ENCODE measurements at places on chromosomes 11 and 22. TPM values are rescaled to one million over a fixed set of nuclear protein-coding genes. Genes with fewer than 3 reads are reported as not detected.

Gene MMP27
- not detected for total RNA-seq

- H3K27ac ChIP-seq = no peak overlapping the region
- H3K4me3 ChIP-seq = no peak overlapping the region
- H3K4me1 ChIP-seq = no peaks in the 10 kb centered on the region
- no peak for DNase-seq
- no peaks in the 10 kb centered on the region for H3K36me3 ChIP-seq
Observed at GRCh38 chr11:11607772-11608171, 14.0 kb downstream of the GALNT18 start.

DNA sequence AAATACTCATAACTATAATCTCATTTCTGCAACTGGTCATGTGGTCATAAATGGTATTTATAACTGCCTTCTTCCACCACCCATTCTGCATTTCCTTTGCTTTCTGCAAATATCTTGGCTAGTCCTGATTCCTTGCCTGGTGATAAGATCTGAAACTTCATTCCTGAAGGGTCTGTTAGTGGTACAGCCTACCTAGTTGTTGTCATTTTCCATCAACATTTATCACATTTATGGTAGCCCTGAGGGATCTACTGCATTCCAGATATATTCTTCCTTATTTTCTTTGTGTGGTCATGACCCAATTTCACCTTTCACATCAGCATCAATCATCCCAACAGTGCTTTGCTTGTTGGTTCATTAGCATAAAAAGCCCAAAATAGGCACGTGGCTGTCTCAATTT is 50.1 kb downstream of the DDX6 start:
- no peak overlapping the region for H3K27ac ChIP-seq
- no peaks in the 10 kb centered on the region for H3K36me3 ChIP-seq
- no peaks in the 10 kb centered on the region for H3K4me1 ChIP-seq
- DNase-seq = no peak

Gene SMTNL1
- not detected for total RNA-seq

DNA sequence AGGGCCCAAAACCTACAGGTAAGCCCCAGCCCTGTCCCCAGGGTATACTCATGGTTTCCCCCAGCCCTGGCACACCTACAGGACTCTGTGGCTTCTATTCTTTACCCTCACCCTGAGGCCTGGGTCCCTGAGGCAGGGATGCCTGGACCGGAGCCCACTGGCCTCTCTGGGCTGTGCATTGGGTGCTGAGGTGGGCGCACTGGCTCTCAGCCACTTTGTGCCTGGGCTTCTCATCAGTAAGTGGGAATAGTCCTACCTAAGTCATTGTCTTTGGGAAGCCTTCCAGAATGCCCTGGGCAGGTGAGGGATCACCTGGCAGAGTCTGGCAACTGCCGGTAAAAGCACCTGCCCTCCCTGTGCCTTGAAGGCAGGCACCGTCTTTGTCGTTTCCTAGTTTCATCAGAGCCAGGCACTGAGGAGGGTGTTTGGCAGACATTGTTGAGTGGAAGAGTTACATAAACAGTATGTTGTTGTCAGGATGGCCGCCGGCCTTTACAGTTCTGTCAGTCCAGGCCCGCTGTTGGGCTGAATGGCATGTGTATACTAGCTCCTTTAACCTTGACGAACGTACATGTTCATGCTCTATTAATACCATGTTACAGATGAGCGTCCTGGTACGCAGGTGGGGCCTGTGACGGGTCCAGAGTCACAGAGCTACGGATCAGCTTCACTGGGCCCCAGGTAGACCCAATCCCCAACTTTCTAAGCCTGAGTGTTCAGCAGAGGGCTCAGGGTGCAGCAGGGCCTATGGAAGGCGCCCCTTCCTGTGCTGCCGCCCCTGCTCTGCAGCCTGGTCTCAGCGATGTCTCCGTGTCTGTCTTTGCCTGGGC is 23.0 kb downstream of the SHANK3 start:
- H3K4me1 ChIP-seq = no peaks in the 10 kb centered on the region
- H3K36me3 ChIP-seq = no peaks in the 10 kb centered on the region
- no peak overlapping the region for H3K4me3 ChIP-seq

DNA sequence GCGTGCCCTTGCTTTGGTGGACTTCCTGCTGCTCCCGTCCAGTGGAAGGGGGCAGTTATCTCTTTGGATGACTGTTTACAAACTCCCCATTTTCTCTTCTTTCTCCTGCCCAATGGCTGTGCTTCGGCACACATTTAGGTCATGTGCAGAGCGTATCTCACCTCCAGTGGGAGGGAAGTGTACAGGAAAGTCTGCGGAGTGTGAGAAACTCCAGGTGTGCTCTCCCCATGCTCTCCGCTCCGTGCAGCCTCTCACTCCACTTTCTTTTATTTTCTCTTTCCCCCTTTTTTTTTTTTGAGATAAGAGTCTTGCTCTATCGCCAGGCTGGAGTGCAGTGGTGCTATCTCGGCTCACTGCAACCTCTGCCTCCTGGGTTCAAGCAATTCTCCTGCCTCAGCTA is 11.9 kb upstream of the TEF start:
- H3K27me3 ChIP-seq = no peaks in the 10 kb centered on the region
- no peak overlapping the region for H3K4me3 ChIP-seq
- no peak for DNase-seq
- H3K4me1 ChIP-seq = no peaks in the 10 kb centered on the region

GRCh38 chr11:117204283-117205080 is 5.3 kb downstream of the TAGLN start:
- H3K4me3 ChIP-seq = peak overlapping the region; percentile 3
- no peak for DNase-seq
- H3K27me3 ChIP-seq = no peaks in the 10 kb centered on the region
- H3K27ac ChIP-seq = peak overlapping the region; percentile 86
- peaks cover 60% of the 10 kb centered on the region for H3K36me3 ChIP-seq
- peaks cover 55% of the 10 kb centered on the region for H3K4me1 ChIP-seq

Gene OR8G1
- total RNA-seq = not detected

Gene CSNK1E
- 41.8 TPM for total RNA-seq

Gene ACR
- total RNA-seq = not detected

DNA sequence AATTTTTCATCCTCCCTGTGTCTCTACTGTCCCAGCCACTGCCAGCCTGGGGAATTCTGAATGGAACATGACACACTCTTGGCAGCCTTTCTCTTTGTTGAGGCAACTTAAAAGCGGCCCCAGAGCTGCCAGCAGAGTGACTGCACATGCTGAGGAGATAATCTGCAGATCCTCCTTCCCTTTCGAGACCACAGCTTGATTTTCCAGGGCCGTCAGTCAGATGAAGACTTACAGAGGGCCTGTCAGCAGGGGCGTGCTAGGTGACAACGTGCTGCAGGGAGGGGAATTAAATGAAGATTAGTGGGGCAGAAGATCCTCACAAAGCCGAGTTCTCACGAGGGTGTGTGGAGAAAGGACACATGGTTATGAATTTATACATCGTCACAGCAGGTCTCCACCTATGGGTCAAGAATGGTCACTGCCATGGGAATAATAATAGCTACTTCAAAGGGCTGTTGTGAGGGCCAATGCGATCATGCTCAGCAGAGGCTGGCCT is 193.5 kb upstream of the PITPNB start:
- no peaks in the 10 kb centered on the region for H3K4me1 ChIP-seq
- peak overlapping the region; percentile 29 for H3K27ac ChIP-seq
- no peaks in the 10 kb centered on the region for H3K27me3 ChIP-seq
- peak; percentile 65 for DNase-seq

- H3K27ac ChIP-seq = peak overlapping the region; percentile 27
- no peak overlapping the region for H3K4me3 ChIP-seq
- H3K4me1 ChIP-seq = no peaks in the 10 kb centered on the region
- no peak for DNase-seq
Observed at GRCh38 chr11:75946531-75947530, 131.8 kb downstream of the UVRAG start.

DNA sequence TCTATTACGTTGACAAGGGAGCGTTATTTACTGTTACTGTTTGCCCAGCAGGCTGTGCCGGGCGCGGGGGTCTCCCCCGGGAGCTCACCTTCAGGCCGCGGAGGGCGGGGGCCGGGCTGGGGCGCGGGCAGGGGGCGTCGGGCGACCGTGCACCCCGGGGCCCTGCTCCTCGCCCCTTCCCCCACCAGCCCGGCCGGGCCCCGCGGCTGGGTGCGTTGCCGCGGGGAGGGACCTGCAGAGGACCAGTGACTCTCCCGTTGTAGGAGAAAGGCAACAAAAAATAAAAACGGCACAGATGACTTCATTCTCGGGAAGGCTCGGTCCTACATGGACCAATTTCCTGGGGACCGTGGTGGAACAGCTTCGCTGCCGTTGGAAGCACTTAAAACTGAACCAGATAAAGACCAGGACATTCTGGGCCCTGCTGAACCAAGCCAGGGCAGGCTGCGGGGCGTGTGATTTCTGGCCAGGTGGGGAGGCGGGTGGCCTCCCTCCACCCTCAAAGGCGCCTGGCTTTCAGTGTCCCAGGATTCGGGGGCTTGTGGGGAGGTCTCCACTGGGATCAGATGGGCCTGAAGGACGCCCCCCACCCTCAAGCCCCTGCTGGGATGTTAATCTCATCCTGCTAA is 57.4 kb downstream of the IGLL1 start:
- DNase-seq = no peak
- peak overlapping the region; percentile 55 for H3K4me3 ChIP-seq
- peaks cover 30% of the 10 kb centered on the region for H3K4me1 ChIP-seq

Gene SMIM35
- total RNA-seq = not detected

Gene ISX
- not detected for total RNA-seq

Gene FANCF
- total RNA-seq = 3.6 TPM

Gene BLID
- 1.1 TPM for total RNA-seq

- H3K27ac ChIP-seq = no peak overlapping the region
- H3K27me3 ChIP-seq = no peaks in the 10 kb centered on the region
- H3K36me3 ChIP-seq = no peaks in the 10 kb centered on the region
- peaks cover 22% of the 10 kb centered on the region for H3K4me1 ChIP-seq
- no peak for DNase-seq
- H3K4me3 ChIP-seq = no peak overlapping the region
Observed at GRCh38 chr11:119424775-119425174, 1.8 kb upstream of the THY1 start.

DNA sequence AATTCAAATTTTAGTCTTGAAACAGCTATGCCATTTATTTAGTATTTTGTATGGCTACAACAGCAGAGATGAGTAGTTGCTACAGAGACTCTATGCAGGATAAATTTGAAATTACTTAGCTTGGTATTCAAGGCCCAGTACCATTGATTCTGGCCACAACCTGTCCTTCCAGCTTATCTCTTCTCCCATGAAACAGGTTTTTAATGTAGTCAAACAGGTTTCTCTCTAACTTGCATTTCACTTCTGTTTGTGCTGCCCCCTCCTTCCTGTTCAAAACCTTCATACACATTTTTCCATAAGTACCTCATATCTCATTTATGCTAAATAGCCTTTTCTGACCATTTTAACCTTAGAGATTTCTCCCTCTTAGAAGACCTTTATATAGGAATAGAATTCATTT is 3.3 kb downstream of the USP47 start:
- DNase-seq = no peak
- no peak overlapping the region for H3K4me3 ChIP-seq
- H3K36me3 ChIP-seq = no peaks in the 10 kb centered on the region
- H3K27ac ChIP-seq = peak overlapping the region; percentile 99

- no peaks in the 10 kb centered on the region for H3K4me1 ChIP-seq
- H3K27ac ChIP-seq = no peak overlapping the region
- no peaks in the 10 kb centered on the region for H3K36me3 ChIP-seq
- H3K27me3 ChIP-seq = no peaks in the 10 kb centered on the region
- DNase-seq = no peak
Observed at GRCh38 chr11:111336582-111337256, 38.4 kb downstream of the POU2AF3 start.

DNA sequence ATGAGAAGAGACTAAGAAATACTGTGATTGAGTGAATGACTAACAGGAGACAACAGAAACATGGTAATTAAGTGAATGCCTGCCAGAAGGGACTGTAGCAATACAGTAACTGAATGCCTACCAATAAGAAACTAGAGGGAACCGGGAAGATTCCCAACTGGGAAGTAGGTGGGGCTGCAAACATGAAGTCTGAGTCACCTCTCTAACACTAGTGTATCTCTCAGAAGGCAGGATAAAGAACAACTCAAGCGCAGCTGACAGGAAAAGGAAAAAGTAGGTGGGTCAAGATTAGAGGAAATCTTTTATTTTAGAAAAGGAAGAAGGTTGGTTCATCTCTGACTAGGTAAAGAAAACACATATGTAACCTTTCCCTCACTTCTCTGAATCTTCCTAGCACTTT is 14.0 kb downstream of the C11orf42 start:
- H3K27me3 ChIP-seq = no peaks in the 10 kb centered on the region
- DNase-seq = peak; percentile 72
- H3K27ac ChIP-seq = peak overlapping the region; percentile 49
- no peak overlapping the region for H3K4me3 ChIP-seq
- peaks cover 2% of the 10 kb centered on the region for H3K4me1 ChIP-seq
- peaks cover 77% of the 10 kb centered on the region for H3K36me3 ChIP-seq

Gene SLN
- total RNA-seq = 1,160 TPM

Gene ARHGAP20
- 0.86 TPM for total RNA-seq

GRCh38 chr11:813456-814096 is 3.8 kb downstream of the RPLP2 start:
- no peak for DNase-seq
- H3K36me3 ChIP-seq = peaks cover 30% of the 10 kb centered on the region
- H3K27ac ChIP-seq = no peak overlapping the region
- no peaks in the 10 kb centered on the region for H3K4me1 ChIP-seq

DNA sequence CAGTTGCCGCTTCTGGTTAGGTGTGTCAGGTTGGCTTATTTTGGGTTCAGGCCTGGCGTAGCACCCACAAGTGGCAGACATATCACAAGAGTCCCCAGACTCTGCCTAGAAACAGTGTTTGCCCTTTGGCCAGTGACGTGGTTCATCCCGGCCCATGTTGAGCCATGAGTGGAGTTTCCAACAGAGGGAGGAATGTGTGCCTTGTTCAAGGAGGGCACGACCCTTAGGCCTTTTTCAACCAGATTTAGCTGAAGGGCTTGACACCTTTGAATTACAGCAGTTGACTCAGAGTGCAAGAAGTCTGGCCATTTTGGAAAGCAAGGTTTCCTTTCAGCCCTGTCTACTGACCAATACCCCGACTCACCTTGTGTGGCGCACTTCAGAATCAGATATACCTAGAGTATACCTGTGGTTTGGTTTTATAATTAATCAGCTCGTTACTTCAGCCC is 15.1 kb upstream of the AIFM3 start:
- no peak overlapping the region for H3K4me3 ChIP-seq
- no peaks in the 10 kb centered on the region for H3K27me3 ChIP-seq
- H3K4me1 ChIP-seq = peaks cover 30% of the 10 kb centered on the region
- peaks cover 32% of the 10 kb centered on the region for H3K36me3 ChIP-seq
- H3K27ac ChIP-seq = no peak overlapping the region
- no peak for DNase-seq

Measured in right atrium auricular region (tissue), 2 donors.